ENCODE measurements at places on chromosomes 3 and 15.
A peak's percentile ranks its signal among the peaks of the same experiment; 100 is the strongest.

- no peak for DNase-seq
These were observed 1.4 kb downstream of the ACSBG1 start for GRCh38 chr15:78232951-78233350.

DNA sequence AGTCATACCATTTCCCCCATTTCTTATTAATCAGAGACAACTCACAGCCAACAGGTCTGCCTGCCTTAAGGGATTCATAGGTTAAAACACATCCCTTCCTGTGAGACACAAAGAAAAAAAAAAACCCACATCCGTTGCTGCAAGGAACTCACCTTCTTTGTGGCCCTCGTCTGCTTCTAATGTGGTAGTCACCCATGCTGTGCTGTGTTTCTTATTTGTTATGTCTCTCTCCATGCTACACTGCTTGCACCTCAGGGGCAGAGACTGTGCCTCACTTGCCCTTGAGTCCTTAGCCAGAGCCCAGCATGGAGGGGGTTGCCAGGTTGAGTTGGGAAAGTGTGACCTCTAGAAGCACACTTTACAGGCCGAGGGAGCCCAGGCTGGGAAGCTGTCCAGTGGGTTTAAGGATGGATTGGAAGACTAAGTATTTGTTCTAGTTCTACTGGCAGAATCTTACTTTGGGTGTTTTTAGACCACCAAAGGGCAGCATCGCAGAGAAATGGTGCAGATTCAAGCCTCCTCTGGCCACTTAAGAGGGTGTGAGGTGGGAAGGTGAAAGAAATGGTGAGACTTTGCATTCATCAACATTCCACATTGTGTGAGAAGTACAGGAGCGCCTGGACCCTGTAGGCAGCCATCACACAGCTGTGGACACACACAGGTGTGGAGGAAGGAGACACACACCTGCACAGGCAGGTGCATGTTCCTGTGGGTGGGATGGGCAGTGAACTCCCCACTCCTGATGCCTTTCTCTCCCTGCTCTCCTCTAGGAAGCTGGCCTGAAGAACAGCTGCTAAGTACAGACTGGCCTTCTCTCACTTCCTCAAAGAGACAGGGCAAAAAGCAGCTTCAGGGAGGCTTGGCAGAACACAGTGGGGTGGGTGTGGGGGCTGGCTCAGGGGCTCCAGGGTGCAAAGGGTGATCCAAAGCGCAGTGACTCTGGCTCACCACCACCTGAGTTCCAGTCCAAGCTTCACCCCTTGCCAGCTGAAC lies 48.8 kb downstream of the GLB1 start:
- DNase-seq: no peak

DNA sequence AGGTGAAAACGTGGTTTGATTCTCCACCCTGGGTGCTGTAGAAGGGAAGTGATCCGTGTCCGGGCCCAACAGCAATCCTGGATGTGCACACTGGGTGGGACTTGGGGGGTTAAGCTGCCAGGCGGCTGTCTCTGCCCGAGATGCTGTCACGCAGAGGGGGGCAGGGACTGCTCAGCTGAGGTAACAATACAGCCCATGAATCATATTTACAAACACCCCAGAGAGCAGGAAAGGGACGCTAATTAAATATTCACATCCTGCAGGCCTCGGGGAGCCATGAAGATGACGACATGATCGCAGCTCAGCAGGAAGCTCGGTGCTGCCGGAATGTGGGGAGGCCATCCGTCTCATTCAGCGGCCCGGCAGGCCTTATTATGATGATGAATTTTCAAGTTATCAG lies 17.9 kb upstream of the CRABP1 start:
- DNase-seq: peak; percentile 16

- DNase-seq: no peak
These were observed 12.2 kb downstream of the NCEH1 start for GRCh38 chr3:172698631-172699030.

GRCh38 chr3:32495085-32495484 lies 7.6 kb downstream of the CMTM6 start:
- no peak for DNase-seq

GRCh38 chr3:180142041-180142440 lies 105.3 kb upstream of the PEX5L start:
- DNase-seq: no peak

DNA sequence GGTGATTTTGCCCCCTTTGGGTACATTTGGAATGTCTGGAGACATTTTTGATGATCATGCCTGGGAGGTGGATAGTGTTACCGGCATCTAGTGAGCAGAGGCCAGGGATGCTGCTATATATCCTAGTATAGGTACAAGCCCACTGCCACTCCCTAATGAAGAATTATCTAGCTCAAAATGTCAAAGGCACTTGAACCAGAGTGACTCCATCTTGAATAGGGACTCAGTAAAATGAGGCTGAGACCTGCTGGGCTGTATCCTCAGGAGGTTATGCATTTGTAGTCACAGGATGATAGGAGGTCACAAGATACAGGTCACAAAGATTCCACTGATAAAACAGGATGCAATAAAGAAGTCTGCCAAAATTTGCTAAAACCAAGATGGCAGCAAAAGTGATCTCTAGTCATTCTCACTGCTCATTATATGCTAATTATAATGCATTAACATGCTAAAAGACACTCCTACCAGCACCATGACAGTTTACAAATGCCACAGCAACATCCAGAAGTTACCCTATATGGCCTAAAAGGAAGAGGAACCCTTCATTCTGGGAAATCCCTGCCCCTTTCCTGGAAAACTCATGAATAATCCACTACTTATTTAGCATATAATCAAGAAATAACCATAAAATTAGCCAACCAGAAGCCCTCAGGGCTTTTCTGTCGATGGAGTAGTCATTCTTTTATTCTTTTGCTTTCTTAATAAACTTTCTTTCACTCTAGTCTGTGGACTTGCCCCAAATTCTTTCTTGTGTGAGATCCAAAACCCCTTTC lies 40.0 kb upstream of the FAM3D start:
- DNase-seq: no peak

DNA sequence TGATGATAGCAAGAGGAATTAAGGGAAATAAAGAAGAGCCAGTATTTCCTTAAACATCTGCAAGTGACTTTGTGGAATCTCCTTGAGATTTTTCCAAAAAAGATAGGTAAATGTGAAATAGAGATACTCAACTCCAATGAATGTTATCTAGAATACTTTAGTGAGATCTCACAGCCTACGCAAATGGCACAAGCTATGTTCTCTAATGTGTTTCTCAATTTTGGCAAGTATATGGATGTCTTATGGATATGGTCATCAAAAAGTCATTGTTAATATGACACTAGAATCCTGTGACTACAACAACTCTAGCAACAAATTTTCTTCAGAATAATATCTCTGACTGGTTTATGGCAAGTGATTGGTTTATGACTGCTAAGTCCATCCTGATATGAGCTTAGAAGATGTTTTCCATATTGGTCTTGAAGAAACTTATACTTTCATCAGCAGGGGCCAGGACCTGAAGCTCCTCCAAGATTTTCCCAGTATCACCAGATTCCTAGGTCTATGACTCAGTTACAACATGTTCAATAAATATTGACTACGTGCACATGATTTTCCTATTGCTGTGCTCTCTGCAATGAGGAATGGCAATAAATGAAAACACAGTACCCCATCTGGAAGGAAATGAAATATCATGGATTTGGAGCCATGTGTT lies 170.9 kb upstream of the THBS1 start:
- DNase-seq: no peak

GRCh38 chr3:50624634-50625033 lies 7.7 kb downstream of the MAPKAPK3 start:
- DNase-seq: no peak

GRCh38 chr3:122758877-122759560 lies 34.6 kb downstream of the HSPBAP1 start:
- no peak for DNase-seq
